Activated naive CD4-positive, alpha-beta T cell (primary cell): ENCODE measurements at places on chromosomes 2 and 18.

- no peak for DNase-seq
Measured at GRCh38 chr2:76667821-76668271, 854.3 kb downstream of the LRRTM4 start.

DNA sequence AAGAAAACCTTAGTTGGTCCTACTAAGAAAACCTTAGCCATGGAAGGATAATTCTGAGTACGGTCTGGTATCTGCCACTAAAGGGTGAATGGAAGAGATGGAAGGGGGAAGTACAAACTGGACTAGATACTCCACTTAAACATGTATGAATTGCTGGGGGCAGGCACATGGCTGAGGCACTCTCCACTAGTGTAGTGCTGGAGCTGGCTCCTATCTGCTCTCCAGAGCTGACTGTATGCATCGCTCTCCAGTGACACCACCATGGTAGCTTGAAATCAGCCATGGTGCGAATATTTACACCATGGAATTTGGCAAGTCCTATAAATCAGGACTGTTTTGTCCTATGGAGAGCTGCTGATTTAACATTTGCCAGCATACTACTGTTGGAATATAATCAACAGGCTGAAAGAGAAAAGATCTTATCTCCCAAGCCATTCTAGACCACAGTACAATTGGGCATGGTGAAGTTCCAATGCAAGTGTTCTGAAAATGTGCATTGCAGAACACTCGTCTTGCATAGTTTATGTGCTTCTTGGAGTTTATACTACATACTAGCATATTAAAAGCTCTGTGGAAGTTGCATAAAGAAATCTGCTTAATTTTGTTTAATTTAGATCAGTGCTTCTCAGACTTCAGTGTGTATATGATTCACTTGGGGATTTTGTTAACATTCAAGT, 277.4 kb downstream of the TDRD15 start:
- no peak for DNase-seq

- no peak for DNase-seq
Measured at GRCh38 chr18:10379522-10379921, 74.9 kb upstream of the APCDD1 start.

DNA sequence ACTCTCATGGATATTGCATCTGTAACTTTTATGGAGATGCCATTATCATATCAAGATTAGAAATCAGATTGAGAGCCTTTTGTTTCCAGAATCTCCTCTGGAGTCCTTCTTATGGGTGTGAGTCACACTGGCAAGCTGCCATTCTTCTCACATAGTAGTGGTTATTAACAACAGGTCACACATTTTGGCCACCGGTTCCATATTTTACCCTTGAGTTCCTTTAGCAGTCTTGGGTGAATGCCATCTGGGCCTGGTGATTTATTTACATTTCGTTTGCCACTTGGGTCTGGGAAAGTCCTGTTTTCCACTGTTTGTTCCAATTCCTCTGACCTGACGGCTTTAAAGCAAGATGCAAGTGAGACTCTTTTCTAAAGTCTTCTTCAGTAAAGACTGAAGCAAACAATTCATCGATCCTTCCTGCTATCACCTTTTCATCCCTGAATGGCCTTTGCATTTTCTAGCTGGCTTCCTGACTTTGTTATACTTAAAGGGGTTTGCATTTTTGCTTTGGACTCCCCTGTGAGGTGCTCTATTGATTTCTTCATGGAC, 80.5 kb upstream of the CAVIN2 start:
- no peak for DNase-seq

GRCh38 chr2:78718473-78718872, 307.0 kb upstream of the REG3G start:
- no peak for DNase-seq

- DNase-seq, result no peak
Measured at GRCh38 chr2:210635257-210635656, 78.9 kb downstream of the CPS1 start.

DNA sequence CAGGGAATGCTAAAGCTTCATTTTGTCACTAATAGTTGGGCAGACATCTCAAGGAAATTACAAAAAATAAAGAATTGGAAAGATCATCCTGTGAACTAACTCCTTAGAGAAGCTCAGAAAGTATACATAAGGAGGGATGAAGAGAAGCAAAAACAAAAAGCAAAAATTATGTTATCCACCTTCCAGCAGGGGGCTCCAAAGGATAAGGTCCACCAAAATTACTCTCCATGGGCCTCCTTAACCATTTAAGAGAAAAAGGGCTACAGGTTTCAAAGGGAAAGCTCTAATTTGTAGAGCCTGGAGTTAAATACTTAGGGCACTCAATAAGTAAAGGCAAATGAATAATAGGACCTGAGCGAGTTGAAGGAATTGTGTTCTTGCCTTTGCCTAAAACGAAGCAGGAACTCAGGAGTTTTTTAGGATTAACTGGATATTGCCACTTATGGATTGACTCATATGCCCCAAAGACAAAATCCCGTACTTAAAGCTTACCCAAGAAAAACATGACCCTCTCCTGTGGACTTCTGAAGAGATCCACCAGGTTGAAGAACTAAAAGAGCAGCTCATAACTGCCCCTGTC, 1167.9 kb downstream of the DSC3 start:
- DNase-seq, result no peak

DNA sequence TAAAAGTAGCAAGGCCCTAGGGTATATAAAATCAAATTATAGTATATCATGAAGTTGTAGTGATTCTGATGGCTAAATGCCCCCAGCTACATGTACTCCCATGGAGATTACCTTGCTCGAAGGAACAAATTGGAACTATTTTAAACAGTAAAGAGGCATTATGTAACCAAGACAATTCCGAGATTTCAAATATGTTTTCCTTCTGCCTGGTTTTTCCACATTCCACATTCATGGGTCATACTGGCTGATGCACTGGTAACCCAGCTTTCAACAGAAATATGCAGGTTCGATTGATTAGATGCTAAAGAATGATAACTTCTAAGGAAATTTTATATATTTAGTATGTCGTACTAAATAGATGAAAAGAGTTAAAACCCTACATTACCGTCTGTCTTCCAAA, 62.3 kb upstream of the MGAT4A start:
- DNase-seq, result no peak
